HAP-1 (cell line): ENCODE measurements at places on chromosomes 16 and 17.

DNA sequence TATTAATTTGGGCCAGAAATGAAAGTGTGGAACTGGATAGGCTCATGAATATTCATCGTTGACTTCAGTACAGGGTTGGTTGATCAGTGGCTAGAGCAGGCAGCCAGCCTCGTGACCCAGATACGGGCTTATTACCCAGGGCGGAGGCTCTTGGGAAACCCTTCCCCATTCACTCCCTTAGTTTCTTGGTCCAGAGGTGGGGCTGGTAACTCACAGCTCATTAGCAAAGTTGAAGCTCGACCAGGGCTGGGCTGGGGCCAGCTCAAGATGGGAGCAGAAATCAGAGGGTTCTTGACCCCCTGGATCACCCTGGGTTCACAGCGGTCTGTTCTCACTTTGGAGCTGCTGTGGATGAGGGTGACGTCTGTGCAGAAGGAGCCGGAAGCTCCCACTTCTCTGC, 44.6 kb upstream of the GSE1 start:
- DNase-seq: no peak

DNA sequence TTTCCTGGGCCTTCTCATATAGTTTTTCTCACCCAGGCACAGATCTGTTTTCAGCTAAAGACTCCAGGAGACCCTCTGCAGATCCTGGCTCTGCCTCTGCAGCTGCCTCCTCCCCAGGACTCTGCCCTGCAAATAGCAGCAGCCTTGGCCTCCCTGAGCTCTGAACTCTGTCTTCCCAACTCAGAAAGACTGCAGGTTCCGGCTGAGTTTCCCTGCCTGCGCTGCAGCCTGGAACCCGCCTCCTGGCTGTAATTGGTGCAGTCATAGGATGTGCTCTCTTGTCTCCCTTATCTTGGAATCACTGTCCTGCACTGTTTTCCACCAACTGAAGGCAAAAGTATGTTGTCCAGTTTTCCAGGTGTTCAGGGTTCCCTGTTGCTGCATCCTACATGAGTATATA, 14.3 kb upstream of the DNASE1 start:
- DNase-seq: no peak

GRCh38 chr17:66386498-66387351, 84.3 kb downstream of the PRKCA start:
- DNase-seq: no peak

DNA sequence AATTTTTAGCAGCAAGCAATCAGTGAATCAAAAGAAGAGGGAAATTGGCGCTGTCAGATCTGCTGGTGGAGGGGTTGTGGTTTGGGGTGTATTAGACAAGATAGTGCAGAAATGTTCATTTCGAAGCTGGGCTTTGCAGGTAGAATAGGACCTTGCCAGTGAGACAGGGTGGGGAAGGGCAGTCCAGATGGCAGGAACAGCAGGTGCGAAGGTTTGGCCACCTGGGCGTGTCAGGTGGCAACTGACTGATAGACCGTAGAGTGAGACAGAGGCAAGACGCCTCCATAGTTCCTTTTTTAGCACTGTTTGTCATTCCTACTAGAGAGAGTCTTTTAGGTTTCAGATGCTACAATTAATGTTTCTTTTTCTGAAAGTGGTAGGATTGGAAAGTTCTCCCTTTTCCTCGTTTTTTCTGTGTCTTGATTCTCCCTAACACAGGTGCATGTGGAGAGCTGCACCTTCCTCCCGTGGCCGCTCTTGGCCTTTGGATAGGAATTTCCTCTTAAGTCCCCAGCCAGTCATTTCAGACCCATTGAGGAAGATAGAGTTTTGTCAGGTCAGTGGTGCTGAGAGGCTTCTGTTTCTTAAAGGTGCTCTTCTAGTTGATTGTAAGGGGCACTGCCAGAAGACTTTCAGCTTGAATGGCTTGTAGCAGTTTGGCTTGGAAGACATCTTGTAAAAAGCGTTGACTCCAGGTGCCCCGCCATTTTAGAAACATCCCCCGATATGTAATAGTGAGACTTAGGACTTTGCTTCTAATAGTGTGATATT, 315.6 kb downstream of the SNX29 start:
- no peak for DNase-seq

- DNase-seq: no peak
Observed at GRCh38 chr17:44105483-44105882, 18.0 kb downstream of the HDAC5 start.

- DNase-seq: no peak
Observed at GRCh38 chr16:11909653-11910545, 5.9 kb downstream of the GSPT1 start.

- no peak for DNase-seq
Observed at GRCh38 chr16:48534601-48535340, 75.2 kb downstream of the N4BP1 start.

GRCh38 chr17:67520252-67520906, 143.3 kb downstream of the PITPNC1 start:
- DNase-seq: no peak

DNA sequence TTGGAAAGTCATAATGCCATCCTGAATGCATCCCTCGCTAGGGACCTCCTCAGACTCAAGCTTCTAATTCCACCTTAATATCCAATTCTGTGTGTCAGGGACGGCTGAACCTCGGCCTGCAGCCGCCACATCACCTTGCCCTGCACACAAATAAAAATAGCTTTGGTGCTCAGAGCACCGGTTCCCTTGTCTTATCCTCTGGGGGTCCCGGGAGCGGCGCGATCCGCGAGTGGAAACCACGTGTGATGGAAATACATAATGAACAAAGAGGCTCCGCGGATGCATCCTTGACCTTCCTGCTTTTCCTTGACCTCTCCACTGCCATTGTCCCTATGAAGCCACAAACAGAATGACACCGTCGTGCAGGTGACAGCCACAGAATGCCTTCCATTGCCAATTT, 143.4 kb downstream of the ZNF423 start:
- DNase-seq: no peak

DNA sequence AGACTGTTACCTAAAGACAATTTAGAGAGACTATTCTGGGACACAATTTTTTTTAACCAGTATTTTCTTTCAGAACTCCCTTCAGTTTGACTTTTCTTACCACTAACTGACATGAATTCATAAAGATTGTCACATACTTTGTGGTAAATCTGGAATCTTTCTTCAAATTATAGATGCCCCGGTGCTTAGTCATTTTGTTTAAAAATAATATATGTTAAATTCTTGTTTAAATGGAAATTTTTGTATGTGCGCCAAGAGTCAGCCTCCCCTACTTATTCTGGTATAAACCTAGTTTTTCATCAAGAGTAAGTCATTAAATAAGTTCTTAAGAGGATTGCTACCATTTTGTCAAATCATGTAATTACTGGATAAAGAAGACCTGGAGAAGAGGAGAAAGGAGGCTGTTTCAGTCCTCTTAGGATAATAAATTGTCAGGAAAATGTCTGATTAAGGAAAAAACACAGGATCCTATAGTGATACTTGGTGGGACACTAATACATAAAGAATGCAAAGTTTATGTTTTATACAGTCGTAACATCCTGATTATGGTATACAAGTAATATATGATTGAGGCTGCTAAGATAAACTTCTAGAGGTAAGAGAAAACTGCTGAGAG, 424.4 kb downstream of the PMP22 start:
- DNase-seq: no peak

DNA sequence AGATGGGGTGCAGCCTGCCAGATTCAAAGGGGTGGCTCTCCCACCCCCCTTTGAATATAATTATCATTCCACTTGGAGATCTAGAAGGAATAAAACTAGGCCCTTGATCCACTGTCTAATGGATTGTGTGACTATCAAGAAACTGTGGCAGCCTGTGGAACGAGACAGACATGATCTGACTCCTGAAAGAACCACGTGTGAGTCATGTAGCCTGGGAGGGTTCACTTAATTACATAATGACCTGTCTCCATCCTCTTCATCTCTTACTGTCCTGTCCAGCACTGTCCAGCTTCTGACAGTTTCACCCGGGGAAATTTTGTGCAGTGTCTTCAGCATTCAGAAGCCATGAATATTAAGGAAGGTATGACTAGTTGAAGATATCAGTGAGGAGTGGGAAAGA, 43.3 kb upstream of the CDH13 start:
- no peak for DNase-seq

- DNase-seq: no peak
Observed at GRCh38 chr16:70495425-70496182, 27.8 kb downstream of the COG4 start.

DNA sequence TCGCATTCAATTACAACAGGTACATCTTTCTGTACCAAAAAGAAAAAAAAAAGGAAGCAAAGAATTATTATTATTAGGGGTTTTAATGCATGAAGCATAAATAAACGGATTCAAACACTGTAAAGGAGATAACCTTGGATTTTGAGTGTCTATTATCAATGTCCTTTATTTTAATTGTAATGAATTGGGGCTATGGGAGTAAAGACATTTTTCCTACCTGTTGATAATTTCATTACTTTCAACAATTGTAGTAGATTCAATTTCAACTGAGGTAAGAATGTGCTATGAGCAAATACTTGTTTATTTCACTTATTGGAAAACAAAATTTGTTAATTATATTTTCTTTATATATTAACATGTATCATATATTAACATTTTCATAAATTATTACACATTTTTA, 855.6 kb downstream of the KCNJ2 start:
- no peak for DNase-seq

DNA sequence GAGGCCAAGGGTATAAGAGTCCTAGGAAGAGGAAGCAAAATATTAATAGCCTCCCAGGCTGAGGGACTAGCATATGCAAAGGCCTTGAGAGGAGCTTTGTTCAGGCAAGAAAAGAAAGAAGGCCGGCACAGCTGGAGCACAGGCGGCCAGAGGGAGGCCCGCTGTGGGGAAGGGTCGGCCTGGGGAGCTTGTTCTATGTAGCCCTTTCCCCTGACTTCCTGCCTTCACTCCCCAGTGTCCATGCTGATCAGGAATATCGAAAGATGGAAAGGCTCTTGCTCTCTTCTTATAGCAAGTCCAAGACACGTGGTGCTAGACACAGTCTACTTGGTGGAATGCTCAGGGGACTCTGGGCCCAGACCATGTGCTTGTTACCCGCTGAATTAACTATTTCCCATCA, 27.4 kb upstream of the HAS3 start:
- DNase-seq: no peak

DNA sequence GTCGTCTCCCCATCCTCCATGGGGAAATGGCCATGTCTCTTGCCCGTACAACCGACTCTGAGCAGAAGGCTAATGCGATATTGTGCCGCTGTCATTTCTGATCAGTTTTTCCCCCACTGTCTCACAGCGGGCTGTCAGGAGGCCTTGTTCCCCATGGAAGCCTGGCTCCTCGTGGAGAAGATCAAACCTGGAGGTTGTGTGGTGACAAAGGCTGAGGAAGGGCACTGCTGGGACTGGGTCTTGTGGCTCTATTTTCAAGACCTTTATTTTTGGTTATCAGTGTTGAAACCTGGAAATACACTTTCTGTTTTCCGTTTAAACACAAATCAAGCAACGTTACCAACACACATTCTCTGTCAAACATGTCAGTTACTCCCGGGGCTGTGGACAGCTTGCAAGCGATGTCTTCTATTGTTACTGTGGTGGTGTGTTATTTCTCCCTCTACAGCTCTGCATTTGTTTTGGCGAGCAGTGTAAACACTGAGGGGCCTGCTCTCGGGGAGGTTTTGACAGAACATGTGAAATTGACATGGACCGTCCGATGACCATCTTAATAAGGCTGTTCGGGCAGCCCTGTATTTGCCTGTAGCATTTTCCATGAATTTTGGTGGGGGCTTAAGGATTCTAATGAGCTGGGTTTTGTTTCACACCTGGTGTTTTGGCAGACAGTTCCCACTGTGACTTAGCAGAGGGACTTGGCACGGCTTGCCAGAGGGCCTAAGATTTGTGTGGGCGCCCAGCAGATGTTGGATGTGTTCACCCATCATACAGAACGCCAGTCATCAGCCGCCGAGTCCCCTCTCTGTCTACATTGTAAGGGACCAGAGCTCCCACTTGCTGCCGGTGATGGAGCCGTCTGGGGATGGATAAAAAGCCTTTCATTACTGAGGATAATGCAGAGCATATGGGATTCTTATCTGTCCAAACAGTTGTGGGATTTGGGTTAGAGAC, 12.5 kb downstream of the RBFOX1 start:
- no peak for DNase-seq

GRCh38 chr16:77359065-77359502, 75.8 kb downstream of the ADAMTS18 start:
- DNase-seq: peak; percentile 11

GRCh38 chr17:54494721-54495715, 405.6 kb upstream of the TOM1L1 start:
- DNase-seq: no peak

DNA sequence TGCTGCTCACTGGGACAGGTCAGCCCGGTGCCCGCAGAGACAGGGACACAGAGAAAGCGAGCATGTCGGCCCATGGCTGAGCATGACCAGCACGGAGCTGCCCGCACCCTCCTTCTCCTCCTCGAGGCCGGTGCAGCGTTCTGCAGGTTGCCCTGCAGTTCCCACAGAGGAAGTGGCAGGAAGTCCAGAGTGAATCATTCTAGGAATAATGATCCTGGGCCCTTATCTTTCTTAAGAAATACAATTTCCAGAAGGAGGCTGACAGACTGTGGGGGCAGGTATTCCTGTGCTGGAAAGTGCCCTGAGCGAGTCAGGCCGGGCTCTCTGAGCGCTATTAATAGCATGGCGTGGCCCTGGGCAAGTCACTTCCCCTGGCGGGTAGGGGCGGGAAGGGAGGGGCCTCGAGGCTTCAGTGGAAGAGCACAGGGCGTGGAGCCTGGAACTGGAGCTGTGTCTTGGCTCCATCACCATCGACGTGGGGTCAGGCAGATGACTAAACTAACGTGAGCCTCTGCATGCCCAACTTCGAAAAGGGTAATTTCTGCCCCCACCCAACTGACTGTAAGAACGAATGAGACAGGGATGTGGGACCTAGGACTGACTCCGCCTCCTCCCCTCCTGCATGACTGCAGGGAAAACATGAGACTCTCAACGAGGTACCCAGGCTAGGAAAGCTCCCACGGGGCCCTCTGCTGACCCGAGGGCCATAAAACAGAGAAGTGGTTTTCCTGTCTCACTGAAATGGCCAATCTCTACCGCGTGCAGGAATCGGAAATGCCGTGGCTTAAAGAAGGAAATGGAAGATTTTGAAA, 9.8 kb downstream of the TMEM204 start:
- peak; percentile 31 for DNase-seq

DNA sequence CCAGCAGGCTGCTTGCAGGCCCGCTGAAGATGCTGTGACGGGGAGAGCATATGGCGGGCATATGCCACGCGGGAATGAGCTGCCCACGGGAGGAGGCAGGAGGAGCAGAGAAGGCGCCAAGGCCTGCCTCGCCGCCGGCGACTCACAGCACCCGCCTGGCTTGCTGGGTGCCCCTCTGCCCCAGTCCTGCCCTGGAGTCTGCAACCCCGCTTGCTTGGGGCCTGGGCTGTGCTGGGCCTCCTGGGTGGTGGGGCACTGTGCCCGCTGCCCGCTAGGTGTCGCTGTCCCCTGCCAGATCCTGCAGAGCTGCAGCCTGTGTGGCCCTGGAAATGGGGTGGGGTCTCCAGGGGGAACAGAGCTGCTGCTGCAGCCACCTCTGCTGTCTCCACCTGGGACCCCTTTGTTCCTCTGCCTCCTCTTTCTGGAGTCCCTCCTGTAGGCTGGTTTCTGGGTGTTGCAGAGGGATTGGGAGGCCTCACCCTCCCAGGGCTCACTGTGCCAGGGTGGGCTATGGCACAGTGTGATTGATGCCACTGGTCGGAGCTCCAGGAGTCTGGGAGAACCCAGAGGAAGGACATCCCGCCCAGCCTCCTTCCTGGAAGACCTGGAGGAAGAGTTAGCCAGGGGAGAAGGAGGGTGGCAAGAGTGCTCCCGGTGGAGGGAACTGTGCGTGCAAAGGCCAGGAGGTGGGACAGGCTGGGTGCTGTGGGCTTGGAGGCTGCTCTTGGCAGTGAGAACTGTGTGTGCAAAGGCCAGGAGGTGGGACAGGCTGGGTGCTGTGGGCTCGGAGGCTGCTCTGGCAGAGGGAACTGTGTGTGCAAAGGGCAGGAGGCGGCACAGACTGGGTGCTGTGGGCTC, 141.0 kb upstream of the CIBAR2 start:
- peak; percentile 80 for DNase-seq
